ENCODE measurements at places on chromosomes 11 and 22.

DNA sequence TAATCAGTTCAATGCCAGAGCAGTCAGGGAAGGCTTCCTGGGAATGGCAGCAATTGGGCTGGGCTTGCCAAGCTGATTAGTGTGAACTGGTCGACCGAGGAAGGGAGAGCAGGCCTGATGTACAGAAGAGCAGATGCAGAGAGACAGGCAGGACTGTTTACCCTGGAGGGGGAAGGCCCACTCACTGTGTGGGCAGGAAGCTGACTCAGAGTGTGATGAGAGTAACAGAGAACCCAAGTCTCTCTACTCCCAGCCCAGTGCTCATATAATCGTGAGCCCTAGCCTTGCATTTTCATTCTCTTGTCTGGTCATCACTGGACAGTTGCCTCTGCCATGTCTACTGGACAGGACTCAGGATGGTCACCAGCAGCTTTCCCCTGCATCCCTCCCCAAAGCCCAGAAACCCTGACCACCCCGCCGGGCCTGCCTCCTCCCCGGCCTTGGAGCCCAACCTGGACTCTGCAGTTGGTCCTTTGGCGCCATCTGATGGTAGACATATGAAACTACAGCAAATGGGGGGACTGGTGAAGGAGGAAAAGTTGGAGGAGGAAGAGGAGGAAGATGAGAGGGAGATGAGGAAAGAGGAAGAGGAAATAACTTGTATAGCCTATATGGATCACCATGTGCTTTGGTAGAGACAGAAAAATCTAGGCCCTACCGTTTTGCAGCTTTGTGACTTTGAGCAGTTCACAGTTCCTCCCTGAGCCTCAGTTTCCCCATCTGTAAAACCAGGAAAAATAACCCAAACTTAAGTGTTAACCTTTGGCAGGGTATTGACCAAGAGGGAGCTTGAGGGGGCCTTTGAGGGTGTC lies 43.4 kb upstream of the PRDM11 start:
- peak; percentile 75 for DNase-seq

- DNase-seq: no peak
These were observed 516.7 kb downstream of the JRKL start for GRCh38 chr11:96906476-96906875.

- DNase-seq: no peak
These were observed 13.3 kb downstream of the FAM118A start for GRCh38 chr22:45322873-45323525.

DNA sequence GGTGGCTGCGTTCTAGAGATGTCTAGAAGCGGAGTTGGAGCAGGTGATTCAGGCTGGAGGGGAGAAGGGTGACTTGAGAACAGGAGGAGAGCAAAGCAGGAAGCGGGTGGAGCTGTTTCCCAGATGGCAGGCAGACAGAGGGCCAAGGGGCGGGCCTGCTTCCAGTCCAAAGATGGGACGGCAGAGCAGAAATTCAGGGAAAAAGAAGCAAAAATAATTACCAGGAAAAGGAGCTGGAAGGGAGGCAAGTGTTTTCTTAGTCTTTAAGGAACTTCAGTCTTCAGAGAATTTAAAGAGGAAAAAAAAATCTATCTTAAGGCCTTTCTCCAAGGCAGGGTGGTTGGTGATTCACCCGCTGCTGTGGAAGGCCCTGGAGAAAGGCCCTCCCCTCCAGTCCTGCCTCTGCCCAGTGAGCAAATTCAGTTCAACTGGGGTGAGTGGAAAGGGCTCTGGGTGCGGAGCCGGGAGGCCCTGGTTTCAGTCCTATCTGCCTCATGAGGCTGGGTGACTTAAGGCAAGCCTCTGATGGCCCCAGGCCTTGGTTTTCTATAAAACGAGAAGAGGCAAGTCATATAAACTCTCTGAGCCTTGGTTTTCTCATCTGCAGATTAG lies 4.5 kb upstream of the CREB3L1 start:
- no peak for DNase-seq
